ENCODE measurements at places on chromosomes 5 and 9.

- no peak for DNase-seq
Observed at GRCh38 chr9:4590430-4591122, 71.5 kb upstream of the PLPP6 start.

DNA sequence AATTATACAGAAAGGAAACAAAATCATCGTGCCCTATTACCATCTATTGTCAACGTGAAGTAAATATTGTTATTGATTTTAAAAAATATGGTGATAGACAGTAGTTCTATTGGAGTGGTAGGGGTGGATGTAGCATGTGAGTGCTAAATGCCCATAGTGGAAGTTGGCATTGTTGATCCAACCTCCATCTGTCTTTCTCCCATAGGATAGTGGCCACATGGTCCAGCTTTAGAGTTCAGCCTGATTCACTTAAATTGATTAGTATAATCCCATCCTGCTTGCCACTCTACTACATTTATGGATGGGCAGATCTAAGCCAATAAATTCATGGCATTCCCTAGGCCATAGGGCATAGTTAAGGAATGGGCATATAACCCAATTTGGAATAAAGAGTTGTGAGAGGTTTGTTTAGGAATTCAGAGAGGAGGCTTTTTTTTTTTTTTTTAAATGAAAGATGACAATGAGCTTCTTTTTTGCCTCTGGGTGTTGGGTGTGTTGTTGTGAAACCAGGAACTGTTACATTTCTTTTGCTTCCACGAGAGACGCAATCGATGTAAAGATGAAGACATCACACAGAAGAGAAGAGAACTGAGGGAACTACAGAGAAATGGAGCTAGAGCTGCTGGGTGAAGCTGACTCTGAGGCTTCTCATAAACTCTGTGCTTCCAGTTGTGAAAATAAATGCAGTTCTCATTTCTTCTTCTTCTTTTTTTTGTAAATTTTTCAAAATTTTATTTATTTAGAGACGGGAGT lies 12.5 kb upstream of the CHD1 start:
- no peak for DNase-seq

DNA sequence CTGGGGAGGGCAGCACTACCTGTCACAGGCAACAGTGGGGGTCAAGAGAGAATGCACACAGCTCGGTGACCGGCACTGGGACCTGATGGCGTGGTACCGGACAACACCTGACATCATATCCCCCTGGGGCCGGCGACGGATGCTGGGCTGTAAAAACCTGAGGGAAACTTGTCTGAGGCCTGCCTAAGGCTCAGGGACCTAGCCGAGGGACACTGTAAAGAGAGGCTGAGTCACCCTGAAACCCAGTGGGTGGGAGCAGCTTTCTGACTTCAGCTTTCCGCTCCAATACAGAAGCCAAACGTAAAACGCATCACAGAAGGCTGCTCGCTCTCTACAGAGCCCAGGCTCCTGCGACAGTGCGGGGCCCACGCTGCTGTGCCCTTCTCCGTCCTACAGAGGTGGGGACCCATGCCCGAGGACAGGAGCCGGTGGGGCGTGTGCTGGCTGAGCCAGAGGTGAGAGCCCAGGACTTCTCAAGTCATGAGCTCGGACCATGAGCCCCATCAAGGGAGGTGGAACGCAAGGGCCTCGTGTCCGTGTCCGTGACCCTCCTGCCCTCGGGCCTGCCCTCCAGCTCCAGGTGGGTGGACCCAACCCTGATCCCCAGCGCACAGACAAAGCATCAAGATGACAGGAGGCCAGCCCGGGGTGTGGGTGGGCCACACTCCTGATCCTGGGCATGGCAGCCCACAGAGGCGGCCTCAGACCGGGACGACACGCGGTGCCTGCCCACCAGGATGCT lies 5.3 kb downstream of the RALGDS start:
- no peak for DNase-seq

GRCh38 chr5:132182359-132183040 lies 45.2 kb downstream of the P4HA2 start:
- no peak for DNase-seq

GRCh38 chr5:59218424-59219045 lies 635.7 kb downstream of the RAB3C start:
- DNase-seq, result no peak

DNA sequence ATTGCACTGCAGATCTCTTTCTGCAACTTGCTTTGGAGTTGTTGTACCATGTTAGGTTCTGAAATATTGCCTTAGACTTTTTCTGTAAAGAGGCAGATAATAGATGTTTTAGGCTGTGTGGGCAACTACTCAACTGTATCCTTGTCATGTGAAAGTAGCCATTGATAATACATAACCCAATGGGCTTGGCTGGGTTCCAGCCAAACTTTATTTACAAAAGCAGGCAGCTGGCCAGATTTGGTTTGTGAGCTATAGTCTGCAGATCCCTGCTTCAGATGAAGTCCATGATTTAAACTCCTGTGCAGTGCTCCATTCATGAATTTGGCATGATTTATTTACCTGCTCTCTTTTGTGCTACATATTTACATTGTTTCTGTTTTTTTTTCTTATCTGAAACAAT lies 300.4 kb downstream of the IRX2 start:
- DNase-seq, result no peak

DNA sequence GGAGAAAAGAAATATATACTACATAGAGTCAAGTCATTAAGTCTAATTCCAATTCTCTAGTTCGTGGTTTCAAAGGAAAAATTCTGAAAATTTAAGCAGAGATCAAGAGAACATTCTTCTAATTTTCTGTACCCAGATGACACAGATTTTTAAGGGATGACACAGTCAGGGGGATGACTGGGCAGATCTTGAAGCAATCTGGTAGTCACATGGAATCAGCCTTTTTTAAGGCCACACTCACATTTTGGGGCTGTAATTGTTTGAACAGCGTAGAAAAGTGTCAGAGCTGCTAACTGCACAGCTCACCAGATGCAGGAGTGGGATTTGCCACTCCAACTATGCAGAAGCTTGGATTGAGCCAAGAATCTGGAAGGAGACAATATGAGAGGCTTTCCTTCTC lies 20.4 kb downstream of the PDE4D start:
- DNase-seq, result no peak

- DNase-seq, result no peak
Observed at GRCh38 chr5:129094924-129095899, 663 bp downstream of the ISOC1 start.

GRCh38 chr9:34382879-34383278 lies 6.2 kb upstream of the MYORG start:
- DNase-seq, result no peak

DNA sequence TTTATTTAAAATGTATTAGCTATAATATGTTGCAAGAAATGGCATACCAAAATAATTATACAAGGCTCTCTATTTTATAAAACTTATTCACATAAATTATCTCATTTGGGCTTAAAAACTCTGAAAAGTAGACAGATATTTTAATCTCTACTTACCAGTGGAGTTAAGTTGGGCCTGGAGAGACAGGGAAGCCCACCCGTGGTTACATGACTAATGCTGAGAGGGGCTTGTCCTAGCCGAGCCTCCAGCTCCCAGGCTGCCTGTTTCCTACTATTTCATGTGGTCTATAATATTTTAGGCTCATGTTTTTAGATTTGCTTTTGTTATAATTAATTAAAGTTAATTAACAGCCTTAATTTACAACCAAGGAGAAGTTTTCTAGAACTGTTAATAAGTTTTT lies 20.9 kb upstream of the ASPN start:
- no peak for DNase-seq

DNA sequence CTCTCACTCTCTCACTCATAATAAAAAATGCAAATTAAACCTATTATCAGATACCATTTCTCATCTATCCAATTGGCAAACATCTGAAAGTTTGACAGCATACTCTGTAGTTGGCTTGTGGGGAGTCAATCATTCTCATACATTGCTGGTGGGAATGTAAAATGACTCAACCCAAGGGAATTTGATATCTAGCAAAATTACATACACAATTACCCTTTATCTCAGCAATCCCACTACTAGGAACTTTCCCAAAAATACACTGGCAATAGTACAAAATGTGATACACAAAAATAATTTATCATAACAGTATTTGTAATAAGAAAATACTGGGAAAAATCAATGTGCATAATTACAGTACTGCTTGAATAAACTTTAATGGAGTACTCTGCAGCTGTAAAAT lies 731.3 kb downstream of the DTWD2 start:
- no peak for DNase-seq

- no peak for DNase-seq
Observed at GRCh38 chr5:173242079-173242478, 7.1 kb upstream of the NKX2-5 start.

DNA sequence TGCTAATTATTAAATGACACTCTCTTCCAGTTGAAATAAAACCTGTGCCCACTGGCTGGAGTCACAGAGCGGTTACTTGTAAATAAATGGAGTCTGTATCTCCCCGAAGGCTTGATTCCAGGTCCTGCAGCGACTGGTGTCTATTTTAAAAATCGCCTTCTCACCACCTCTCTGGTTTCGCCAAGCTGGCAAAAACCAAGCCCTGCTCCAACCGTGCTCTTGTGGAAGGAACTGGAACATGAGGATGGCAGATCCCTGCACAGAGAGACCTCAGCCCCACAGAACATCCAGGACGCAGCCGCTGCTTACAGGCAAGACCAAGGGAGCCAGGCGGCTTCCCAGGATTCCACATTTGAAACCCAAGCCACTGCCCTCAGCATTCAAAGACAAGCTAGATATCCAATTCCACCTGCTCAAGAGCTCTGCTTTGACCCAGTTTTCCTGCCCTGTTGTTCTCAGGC lies 15.0 kb downstream of the SEMA4D start:
- no peak for DNase-seq

DNA sequence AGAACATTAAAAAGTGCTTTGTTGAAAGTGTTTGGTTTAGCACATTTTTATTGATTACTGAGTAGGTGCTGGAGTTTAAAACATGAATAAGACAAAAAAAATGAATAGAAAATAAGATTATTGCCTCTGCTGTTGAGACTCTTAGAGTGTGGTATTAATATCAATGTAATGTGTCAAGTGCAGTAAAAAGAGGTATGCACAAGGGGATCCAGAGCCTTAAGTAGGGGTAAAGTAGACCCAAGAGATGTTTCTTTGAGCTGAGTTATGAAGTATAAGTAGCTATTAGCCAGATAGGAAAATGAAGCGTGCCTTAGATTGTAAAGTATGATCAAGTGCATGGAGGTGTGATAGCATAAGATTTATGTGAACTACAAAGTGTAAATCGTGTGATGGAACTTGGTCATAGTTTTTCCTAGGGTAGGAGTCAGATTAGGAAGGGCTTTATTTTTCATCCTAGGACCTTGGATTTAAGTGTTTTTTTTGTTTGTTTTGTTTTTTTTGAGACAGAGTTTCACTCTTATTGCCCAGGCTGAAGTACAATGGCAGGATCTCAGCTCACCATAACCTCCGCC lies 45.2 kb downstream of the NSD1 start:
- DNase-seq, result no peak

GRCh38 chr5:16525651-16526050 lies 60.1 kb upstream of the ZNF622 start:
- DNase-seq, result no peak

GRCh38 chr9:125631391-125632085 lies 75.5 kb downstream of the MAPKAP1 start:
- DNase-seq, result no peak

DNA sequence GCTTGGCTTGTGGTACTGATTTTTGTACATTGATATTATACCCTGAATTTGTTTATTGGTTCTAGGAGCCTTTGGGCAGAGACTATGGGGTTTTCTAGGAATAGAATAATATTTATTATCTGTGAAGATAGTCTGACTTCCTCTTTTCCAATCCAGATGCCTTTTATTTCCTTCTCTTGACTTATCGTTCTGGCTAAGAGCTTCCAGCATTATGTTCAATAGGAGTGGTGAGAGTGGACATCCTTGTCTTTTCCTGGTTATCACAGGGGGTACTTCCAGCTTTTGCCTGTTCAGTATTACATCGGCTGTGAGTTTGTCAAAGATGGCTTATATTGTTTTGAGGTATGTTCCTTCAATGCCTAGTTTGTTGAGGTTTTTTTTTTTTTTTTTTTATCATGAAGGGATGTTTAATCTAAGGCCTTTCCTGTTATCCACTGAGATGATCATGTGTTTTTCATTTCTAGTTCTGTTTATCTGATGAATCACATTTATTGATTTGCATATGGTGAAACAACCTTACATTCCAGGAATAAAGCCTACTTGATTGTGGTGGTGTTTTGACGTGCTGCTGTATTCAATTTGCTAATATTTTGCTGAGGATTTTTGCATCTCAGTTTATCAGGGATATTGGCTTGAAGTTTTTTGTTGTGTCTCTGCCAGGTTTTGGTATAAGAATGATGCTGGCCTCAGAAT lies 77.5 kb downstream of the CERT1 start:
- no peak for DNase-seq

DNA sequence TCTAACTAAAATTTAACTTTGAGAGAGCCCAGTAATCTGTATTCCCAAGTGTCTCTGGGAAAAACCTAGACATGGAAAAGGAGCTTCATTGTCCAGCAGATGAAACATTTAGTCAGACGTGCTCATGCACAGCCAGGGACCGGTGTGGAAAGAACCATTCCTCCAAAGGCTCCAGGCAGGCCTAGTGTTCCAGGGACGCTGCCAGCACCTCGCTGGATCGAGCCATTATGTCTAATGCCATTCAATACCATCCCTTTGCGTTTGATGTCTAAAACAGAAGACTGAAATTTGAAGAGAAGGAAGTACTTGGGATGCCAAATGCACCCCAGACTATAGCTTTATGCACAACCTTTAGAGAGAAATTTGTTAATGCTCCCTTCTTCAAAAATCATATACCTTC lies 1.4 kb upstream of the CHSY3 start:
- no peak for DNase-seq

DNA sequence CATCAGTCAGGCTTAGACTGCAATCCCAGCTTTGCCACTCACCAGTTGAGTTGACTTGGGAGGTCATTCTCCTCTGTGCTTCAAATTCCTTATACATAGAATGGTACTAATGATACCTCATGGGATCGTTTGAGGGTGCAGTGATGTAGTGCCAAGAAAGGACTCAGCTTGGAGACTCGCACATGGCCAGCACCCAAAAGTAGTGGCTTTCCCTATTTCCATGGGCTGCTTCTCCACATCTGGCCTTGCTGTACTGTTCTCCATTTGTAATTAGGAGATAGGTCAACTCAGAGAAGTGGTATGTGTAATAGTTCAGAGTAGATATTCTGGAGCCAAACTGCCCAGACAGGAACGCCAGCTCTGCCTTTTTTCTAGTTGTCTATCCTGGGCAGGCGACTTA lies 5.5 kb downstream of the CCL19 start:
- DNase-seq, result no peak
